ENCODE measurements at places on chromosomes 12 and 14.

DNA sequence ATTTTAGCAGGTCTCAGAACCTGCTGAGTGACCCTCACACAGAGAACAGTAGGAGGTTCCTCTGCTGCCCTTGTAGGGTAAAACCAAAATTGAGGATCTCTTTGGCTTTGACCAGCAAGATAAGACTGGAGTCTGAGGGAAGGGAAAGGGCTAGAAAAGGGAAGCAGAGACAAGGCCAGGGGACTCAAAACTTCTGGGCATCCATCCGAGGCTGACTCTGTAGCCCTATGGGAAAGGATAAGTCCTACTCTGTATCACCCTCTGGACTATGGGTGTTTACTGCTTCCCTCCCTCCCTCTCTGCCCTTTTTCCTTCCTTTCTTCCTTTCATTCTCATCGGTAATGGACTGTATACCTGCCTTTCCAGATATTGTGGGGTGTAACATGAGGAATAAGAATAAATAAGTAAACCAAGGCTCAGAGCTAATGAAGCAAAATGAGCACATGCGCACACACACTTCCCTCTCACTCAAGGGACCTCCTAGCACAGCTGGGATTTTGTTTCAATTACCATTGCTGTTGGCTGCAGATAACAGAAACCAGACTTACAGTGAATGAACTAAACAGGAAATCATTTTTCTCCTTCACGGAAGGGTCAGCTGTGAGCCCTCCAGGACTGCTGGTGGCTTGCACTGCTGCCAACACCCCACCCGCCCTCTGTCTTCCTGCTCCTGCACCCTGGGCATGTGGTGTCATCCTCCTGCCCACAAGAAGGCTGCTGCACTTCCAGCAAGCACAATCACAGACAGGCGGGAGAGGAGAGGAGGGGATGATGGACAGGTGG, 404.4 kb upstream of the CCDC196 start:
- DNase-seq: no peak

DNA sequence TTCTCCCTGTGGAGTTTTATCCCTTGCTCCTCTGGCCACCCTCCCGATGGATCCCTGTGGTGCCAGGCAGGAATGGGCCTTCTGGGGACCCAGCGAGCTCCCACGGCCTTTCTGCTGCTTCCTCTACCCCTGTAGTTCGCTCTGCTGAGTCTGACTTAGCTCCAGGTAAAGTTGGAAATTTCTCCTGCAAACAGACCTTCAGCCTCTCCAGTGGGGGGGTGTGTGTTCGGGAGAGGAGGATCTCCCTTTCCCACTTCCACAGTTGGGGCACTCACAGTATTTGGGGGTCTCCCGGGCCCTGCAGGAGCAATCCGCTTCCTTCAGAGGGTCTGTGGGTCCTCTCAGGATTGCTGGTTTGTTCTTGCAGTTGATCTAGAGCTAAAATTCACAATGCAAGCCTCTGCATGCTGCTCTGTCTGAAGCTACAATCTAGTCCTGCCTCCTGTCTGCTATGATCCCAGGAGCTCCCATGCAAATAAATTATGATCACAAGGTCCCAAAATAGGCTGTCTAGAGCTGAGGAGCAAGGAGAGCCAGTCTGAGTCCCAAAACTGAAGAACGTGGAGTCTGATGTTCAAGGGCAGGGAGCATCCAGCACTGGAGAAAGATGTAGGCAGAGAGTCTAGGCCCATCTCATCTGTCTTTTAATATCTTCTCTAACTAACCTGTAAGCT, 18.3 kb downstream of the MTRFR start:
- no peak for DNase-seq

DNA sequence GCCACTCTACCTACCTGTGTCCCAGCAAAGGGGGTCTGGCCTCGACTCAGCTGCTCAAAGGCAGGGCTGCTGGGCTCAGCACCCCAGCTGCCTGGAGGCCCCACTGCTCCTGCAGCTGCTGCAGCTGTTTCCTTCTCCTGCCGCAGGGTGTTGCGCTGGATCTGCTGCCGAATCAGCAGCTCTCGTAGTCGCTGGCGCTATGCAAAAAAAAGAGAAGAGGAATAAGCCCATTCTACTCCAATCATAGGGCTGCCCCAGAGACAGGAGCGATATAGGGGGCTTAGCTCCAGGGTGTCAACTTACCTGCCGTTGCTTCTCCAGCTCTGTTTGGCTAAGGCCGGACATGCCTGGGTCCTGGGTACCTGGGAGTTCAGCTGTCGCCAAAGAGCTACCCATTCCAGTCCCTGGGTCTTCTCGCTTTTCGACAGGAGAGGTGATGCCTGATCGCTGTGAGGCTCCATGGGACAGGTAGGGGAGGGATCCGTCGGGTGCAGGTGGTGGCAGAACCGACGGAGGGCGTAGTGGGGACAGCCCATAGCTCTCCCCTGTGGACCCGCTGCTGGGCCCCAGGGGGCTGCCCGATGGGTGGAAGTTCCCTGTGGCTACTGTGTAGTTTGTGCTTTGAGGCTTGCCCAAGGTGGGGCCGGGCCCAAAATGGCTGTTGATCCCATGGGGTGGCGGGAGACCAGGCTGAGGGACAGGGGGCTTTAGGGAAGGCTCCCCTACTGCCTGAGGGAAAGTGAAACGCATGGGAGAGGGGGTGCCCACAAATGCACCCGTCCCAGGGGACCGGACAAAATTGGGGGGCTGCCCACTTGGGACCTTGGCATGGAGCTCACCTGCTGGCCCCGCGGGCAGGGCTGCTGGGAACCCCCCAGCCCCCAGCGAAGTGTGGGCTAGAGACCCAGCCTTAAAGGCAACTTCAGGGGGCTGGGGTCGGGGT, 20.9 kb downstream of the KMT2D start:
- DNase-seq: no peak

DNA sequence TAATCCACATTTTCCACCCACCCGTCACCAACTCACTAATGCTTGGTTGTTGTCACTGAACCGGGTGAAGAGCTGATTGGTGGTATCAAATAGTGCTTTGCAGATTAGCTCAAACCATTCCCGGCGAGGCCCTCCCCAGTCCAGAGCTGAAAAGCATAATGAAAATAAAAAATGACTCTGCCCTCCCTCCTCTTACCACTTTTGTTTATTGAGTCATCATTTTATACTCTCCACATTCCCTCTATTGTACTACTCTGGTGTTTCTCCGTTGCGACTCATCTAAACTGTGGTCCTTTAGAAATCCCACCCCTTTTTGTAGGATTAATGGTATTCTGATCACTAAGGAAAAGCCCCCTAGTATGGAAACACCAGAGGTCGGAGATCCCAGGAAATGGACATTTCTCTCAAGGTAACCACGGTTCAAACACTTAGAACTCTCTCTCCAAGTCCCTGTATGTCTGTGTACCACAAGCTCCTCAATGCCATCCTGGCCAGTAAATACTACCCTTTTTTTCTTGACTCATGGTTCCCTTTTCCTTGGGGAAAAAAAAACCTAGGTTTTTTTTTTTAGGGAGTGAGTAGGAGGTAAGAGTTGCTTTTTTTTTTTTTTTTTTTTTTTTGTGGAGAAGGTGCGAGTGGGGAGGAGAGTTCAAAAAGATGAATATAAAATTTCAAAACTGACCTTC, 42.0 kb downstream of the AREL1 start:
- no peak for DNase-seq

DNA sequence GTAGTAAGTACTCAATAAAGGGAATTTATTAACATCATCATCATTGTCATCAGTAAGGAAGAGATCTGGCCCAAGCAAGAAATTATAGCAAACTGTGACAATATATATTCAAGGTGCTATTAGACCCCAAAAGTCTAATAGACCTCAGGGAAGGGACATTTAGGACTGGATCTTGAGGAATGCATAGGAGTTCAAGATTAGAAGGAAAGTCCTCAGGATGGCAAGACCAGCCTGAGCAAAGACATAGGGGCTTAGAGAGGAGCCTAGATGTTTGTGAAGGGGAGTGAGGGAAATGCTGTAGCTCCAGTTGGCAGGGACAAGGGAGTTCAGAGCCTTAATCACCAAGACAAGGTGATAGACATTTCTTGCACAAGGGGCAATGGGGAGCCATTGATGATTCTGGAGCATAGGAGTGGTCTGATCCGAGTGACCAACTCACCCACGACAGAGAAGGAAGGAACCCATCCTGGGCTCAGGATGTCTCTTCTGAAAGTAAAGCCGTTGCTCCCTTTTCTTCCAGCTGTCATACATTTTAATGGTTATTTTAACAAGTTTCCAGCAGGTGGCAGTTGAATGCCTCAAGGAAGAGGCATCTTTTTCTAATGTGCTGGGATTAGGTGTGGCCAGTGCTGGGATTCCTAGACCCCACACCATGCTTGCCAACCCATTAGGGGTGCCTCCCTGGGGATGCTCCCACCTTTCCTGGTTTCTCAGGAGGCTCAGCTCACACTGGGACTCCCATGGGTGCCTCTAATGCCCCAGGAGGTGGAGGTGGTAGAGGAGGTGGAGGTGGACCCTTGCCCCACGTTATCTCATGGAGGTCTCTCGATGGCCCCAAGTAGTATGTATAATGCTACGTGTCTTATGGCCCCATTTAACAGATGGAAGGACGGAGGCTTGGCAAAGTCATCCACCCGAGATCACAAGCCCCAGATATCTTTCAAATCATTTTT, 37.8 kb downstream of the PHETA1 start:
- no peak for DNase-seq

- no peak for DNase-seq
Measured at GRCh38 chr12:115541891-115542421, 735.5 kb downstream of the MED13L start.

- DNase-seq: no peak
Measured at GRCh38 chr12:95774311-95775045, 16.1 kb downstream of the NTN4 start.

- DNase-seq: no peak
Measured at GRCh38 chr12:14938301-14938700, at the start of gene ERP27. TSS of gene ERP27 (minus strand) at chr12:14938537. CDS start at chr12:14938508, 29 bp downstream.

- DNase-seq: no peak
Measured at GRCh38 chr14:91388551-91388975, 29.1 kb downstream of the CCDC88C start.

DNA sequence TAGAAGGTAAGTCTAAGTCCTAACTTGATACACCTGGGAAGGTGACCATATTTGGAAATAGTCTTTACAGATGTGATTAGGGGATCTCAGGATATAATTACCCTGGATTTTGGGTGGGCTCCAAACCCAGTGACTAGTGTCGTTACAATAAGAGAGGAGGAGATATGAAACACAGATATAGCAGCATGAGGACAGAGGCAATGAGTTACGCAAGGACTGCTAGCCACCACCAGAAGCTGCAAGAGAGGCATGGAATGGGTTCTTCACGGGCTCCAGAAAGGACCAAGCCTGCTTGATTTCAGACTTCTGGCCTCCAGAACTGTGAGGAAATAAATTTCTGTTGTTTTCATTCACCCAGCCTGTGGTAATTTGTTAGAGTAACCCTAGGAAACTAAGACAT, 28.6 kb downstream of the FGFR1OP2 start:
- no peak for DNase-seq

GRCh38 chr12:5267603-5268423, 164.1 kb upstream of the NTF3 start:
- DNase-seq: no peak

DNA sequence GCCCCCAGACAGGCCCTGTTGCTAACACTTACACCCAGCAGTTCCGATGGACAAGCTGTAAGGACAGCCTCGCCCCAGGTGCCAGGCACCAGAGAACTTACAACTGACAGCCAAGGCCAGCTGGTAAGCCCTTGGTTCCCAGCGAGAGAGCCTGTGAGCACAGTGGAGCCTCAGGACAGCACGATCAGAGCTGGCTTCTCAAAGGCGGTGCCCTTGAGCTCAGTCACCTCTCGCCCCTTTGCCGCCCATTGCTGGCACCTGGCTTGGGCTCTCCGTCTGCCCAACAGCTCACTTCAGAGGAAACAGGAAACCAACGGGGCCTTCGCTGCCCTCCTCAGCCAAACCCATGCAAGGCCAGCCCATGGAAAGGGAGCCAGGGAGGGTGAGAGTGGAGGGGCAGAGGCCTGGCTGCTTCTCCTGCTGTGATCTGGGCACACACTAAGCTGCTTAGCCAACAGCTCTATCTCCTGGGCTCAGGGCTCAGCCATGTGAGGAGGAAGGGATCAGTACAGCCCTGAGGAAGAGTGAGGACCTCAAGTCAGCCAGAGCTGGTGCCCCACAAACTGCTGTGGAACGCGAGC, 98.5 kb downstream of the SINHCAF start:
- no peak for DNase-seq

- no peak for DNase-seq
Measured at GRCh38 chr12:132593521-132593920, 16.9 kb downstream of the LRCOL1 start.

GRCh38 chr12:42575717-42576116, 13.8 kb downstream of the PRICKLE1 start:
- DNase-seq: no peak

GRCh38 chr12:89936631-89937030, 228.0 kb upstream of the ATP2B1 start:
- no peak for DNase-seq

DNA sequence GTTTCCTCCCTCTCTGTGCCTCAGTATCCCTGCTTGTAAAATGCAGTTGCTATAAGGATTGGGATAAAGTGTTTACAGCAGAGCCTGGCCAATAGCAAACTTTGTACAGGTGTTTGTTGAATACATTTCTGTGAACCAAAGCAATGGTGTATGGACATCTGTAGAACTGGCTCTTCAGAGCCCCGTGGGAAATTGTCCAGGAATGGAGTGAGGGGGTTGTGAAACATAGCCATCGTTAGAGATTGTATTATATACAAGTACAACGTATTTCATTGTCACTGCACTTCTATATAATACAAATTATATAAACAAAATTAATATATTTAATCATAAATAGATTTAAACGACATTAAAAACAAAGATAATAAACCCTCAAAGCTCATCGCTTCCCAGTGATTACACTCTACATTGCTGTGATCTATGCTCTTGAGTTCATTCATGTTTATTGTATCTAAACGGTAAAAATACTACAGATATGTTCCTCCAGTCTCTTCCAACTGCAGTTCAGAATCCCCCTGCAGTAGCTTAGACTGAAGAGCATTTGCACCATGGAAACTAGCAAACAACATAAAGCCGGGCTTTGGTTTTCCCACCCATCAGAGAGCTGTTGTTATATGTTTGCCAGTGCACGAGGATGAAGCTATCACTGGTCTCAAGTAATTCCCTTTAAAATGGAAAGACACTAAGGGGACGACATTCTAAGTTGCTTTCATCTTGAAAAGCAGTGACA, 216.7 kb downstream of the TMEM132C start:
- DNase-seq: no peak

DNA sequence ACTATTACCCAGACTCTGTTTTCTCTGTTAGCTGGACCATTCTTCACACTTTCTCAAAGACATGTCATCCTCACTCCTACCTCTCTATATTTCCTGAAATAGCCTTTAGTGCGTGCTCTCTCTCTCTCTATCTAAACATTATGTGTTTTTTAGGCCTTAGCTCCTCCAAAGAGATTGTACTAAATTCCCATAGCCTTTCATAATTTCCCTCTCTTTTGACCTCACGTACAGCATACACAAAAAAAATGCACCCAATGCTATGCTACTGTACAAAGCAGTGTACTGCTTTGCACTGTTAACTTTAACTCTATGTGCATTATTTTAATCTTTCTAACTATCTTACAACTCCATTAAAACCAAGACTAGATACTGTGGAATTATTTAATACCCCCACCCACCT, 288.4 kb downstream of the DAD1 start:
- no peak for DNase-seq

All from activated naive CD4-positive, alpha-beta T cell (primary cell).